Hematopoietic multipotent progenitor cell treated with erythropoietin and hydrocortisone succinate and interleukin-3 and kit ligand, for 17 days (in vitro differentiated cells): ENCODE measurements at places on chromosomes 12 and 14.

DNA sequence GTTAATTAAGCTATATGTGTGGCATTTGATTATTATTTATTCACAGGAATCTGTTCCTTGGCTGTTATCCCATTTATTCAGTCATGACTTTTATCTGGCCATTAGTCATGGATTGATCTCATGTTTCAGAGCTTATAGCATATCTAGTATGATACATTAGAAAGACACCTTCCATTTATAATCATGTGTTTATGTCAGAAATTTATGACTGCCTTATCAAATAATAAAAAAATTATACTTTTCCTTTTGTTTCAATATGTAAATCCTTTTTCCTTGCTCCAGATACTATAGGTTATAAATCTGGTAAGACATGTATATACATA, 248.0 kb upstream of the PDE3A start:
- DNase-seq: no peak

DNA sequence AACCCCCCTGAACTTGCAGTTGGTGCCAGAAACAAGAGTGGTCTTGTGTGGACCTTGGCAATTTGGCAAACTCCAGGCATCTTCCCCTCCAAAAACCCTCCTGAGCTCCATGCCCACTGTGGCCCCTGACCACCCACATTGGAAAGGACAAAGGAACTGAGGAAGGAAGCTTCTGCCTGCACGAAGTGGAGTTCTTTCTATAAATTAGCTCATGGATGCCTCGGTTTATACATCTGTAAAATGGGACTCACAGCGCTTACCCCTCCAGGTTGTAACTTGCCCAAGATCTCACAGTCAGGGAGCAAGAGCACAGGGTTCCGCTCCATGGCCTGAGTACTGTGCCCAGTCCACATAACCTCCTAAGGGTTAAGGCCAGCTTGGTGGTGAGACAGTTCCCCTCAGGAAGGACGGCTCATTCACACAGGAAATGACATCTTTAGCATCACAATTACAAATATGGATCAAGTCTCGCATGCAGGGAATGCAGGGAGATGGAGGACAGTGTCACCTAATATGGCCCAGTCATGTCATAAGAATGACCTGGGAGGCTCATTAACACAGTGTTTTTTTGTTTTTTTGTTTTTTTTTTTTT, 66.6 kb downstream of the CLMN start:
- no peak for DNase-seq

DNA sequence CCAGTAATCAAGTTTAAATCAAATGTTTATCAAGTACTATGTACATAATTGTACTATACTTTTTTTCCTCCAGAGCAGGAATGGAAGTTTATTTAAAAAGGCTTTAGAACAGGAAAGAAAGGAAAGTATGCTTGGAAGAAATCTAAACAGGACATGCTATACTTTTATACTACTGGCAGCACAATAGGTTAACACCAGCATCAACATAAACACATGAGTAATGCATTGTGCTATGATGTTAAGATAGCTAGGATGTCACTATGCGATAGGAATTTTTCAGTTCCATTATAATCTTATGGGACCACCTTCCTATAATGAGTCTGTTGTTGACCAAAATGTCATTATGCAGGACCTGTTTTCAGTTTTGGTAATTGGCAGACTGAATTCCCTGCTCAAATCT, 41.5 kb upstream of the ANKS1B start:
- DNase-seq: no peak

GRCh38 chr12:123532808-123533649, 490 bp downstream of the RILPL1 start:
- no peak for DNase-seq

DNA sequence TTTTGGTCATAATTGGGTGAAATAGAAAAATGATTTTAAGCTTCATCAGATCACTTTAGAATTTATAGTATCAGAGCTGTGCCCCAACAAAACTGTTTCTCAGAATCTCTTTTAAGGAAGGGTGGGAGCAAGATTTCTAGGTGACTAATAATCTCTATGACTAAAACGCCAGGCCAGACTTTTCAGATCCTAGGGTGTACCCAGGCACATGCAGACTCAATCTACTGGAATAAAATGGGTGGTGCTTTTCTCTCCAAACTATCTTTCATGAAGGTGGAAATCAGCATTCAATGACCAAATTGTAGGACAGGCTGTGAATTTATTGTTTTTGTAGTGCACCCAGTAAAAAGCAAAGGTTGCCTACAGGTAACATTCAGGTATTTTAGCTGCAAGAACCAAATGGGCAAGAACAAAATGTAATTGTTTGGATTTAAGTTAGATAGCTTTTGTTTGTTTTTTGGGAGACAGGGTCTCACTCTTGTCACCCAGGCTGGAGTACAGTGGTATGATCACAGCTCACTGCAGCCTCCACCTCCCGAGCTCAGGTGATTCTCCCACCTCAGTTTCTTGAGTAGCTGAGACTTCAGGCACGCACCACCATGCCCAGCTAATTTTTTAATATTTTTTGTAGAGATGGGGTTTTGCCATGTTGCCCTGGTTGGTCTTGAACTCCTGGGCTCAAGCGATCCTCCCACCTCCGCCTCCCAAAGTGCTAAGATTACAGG, 49.5 kb downstream of the PPP2R5C start:
- DNase-seq: peak; percentile 59

DNA sequence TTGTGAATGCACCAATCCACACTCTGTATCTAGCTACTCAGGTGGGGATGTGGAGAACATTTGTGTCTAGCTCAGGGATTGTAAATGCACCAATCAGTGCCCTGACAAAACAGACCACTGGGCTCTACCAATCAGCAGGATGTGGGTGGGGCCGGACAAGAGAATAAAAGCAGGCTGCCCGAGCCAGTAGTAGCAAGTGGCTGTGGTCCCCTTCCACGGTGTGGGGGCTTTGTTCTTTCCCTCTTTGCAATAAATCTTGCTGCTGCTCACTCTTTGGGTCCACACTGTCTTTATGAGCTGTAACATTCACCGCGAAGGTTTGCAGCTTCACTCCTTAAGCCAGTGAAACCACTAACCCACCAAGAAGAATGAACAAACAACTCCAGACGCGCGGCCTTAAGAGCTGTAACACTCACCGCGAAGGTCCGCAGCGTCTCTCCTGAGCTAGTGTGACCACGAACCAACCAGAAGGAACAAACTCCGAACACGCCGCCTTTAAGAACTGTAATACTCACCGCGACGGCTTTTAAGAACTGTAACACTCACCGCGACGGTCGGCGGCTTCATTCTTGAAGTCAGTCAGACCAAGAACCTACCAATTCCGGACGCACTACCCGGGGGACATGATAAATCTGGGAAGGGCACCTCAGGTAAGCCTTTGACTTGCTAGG, 4.6 kb upstream of the LDHB start:
- no peak for DNase-seq
